ENCODE measurements at places on chromosomes 2 and 18.

DNA sequence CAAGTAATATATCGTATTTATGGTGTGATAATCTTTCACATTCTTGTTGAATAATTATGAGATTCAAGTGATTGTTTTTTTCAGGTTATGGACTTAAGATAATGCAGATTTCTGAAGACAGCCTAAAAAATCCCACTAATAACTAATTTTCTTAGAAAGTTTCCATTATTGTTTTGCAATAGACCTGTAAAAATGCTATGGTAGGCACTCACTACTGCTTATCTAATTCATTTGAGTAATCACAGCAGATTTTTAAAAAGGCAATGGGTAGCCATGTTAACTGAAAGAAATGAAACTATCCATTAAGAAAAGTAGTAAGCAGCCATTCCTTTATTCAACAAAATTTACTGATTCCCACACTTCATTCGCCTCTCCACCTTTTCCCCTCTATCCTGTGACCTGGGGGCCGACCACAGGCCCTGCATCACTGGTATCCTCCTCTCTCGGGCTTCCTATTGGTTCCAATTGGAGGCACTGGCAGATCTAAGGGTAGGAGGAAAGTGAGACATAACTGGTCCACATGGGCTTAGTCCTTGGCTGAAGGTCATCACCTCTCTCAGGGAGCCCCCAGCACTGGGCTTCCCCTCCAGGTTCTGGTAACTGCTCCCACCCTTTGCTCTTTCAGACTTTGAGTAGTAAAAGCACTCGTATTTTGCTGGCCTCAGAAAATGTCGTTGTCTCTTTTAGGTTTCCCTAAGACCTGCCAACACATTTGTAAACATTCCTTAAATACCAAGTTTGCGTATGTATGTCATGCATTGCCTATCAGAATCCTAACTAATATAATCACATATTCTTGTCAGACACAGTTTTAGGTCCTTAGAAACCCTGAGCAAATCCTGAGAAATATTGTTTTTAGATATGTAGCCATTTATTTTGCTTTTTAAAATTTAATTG lies 18.5 kb downstream of the RBMS1 start:
- DNase-seq, result no peak

DNA sequence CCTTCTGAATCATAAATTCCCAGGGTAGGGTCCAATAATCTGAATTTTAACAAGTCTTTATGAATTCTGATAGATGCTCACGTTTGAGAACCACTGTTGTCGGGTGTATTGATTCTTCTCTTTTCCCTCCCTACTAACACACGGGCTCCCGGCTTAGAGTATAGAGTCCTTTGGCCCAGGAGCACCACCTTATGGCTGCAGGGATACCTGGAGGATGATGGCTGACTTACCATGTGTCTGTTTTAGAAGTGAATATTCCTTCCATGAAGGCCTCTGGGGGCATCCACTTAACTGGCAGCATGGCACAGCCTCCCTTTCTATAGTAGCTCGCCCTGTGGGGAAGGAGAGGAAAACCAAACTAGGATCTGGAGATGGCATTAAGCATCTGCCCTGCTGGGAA lies 91.7 kb downstream of the CLIP4 start:
- no peak for DNase-seq

DNA sequence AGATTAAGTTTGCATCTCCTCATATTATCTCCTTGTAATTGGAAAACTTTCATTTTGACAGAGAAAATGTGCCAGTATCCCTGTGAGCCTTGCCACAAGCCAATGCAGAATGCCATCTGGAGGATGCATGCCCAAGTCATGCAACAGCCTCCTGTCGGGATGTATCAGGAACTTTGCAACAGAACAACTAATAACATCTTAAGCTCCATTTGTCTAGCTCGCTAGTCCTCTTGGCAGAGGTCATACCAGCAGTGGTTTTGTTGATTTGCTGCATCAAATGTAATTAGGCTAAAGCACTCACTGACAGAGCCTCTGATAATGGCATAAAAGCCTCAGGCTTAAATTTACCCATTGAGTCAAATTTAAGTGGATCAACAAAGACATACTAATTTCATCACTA lies 125.8 kb downstream of the UBE2E3 start:
- DNase-seq, result no peak

- no peak for DNase-seq
Observed at GRCh38 chr2:210795506-210795905, 239.1 kb downstream of the CPS1 start.

DNA sequence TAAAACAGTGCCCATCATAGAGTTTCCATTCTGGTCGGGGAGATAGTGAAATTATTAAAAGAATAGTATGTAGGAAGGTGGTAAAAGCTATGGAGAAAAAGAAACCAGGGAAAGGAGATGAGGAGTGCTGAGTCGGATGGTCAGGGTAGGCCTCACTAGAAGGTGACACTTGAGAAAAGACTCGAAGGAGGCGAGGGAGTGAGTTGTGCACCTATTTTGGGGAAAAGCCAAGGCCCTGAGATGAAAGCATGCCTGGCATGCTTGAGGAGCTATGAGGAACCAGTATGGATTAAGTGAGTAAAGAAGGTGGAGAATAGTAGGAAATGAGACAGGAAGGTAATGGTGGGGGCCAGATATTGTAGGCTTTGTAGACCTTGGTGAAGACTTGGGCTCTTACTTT lies 7.3 kb upstream of the TTLL4 start:
- DNase-seq, result no peak

- DNase-seq, result no peak
Observed at GRCh38 chr2:144522897-144523595, 3.1 kb upstream of the ZEB2 start.

DNA sequence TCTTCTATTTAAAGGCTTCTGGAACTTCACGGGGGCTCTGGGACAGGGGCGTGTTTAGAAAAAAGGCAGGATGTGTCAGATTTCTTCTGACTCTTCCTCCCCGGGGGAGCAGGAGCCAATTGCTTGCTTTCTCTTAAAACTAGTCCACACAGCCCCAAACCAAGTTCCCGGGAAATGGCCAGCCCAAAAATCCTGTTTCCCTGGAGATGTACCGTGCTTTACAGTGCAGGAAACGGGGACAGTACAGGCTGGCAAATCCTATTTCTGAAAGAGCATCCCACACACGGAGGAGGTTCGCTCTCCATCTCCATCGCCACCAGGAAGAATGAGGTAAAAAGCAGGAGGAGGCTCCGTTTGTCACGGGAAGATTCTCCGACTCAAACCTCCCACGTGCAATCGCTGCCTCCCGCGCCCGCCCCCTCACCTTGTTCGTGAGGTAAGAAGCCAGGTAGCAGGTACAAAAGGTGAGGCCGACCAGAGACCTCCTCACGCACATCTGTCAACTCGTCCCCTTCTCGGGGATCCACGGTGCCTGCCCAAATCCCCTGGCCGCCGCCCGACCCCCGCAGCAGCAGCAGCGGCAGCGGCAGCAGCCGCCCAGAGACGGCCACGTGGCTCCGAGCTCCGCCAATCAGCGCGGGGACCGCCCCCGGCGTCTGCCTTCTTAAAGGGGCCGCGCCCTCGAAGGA lies 15.6 kb upstream of the RIOK3 start:
- peak; percentile 77 for DNase-seq

DNA sequence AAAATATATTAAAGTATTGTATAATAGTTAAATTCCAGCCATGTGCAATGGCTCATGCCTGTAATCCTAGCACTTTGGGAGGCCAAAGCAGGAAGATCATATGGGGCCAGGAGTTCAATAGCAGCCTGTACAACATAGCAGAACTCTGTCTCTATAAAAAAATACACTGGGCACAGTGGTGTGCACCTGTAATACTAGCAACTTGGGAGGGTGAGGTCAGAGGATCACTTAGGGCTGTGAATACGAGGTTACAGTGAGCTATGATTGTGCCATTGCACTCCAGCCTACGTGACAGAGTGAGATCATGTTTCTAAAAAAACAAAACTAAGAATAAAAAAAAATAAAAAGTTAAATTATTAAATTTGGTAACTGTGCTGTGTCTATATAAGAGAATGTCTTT lies 36.1 kb downstream of the ZRANB3 start:
- DNase-seq, result no peak

DNA sequence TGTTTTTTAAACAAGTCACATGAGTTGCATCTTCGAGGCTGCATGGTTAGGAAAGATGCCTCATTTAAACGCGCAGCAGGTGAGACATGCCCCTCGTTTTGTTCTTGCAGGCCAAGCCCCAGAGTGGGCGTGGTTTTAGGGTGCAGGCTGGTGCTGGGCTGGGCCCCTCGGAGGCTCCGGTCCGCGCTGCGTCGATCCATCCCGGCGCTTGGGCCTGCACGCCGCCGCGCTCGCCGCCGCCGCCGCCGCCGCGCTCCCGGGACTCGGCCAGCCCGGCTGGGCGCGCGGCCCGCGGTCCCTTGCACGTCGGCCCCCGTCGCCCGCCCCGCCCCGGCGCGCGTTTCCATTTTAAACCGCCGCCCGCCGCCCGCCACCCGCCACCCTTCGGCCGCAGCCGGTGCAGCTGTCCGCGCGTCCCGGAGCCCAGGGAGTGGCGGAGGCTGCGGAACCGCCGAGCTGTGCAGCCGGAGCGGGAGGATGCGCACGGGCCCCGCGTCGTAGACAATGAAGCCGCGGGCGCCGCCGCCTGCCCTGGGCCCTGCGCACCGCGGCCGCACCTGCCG lies 175.5 kb downstream of the AGAP1 start:
- peak; percentile 37 for DNase-seq

- DNase-seq, result no peak
Observed at GRCh38 chr2:43006834-43007543, 214.6 kb upstream of the HAAO start.

- DNase-seq, result no peak
Observed at GRCh38 chr2:242038928-242039341, 169.4 kb downstream of the RTP5 start.

- DNase-seq, result no peak
Observed at GRCh38 chr2:19371996-19372582, 13.7 kb upstream of the OSR1 start.

DNA sequence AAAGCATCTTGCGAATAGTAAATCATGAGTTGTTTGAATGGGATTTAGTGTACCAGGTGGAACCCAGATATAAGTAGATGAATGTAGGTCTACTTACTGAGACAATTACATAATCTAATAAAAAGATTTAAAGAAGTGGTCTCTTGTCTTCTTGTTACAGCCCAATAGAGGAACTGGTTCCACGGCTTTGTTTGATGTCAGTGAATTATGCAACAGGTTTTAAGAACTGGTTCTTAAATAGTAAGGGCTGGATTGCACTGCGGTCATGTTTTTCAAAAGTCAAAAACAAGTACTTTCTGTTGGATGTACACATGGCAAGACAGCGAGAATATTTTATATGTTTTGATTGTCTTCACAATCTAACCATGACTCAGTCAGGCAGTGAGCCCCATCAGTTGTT lies 15.4 kb upstream of the SLC9A2 start:
- DNase-seq, result no peak

DNA sequence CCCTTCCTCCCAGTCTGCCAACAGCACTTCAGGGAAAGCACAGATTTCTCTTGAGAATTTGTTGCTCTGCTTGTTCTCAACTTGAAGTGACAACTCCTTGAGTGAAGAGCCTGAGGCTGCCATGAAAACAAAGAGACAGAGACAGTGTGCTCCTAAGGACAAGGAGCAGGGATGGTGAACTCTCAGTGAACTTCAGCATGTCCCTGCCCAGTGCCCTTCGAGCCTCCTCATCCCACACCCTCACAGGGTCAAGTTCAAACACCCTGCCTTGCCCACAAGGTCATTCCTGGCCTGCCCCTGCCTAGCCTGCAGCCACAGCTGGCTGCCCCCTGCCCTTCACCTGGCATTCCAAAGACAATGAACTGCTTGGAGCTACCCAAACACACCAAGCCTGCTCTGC lies 343.5 kb upstream of the KLHL29 start:
- DNase-seq, result no peak

DNA sequence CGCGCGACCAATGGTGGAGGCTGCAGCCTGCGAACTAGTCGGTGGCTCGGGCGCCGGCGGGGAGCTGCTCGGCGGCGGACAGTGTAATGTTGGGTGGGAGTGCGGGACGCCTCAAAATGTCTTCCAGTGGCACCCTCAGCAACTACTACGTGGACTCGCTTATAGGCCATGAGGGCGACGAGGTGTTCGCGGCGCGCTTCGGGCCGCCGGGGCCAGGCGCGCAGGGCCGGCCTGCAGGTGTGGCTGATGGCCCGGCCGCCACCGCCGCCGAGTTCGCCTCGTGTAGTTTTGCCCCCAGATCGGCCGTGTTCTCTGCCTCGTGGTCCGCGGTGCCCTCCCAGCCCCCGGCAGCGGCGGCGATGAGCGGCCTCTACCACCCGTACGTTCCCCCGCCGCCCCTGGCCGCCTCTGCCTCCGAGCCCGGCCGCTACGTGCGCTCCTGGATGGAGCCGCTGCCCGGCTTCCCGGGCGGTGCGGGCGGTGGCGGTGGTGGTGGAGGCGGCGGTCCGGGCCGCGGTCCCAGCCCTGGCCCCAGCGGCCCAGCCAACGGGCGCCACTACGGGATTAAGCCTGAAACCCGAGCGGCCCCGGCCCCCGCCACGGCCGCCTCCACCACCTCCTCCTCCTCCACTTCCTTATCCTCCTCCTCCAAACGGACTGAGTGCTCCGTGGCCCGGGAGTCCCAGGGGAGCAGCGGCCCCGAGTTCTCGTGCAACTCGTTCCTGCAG lies at the start of gene HOXD9:
HOXD9 (plus strand) TSS at position 37 of the 728 bp plus-strand sequence; CDS start at position 87, 50 bp downstream.
- no peak for DNase-seq

- no peak for DNase-seq
Observed at GRCh38 chr18:5964996-5965395, 69.7 kb upstream of the TMEM200C start.

DNA sequence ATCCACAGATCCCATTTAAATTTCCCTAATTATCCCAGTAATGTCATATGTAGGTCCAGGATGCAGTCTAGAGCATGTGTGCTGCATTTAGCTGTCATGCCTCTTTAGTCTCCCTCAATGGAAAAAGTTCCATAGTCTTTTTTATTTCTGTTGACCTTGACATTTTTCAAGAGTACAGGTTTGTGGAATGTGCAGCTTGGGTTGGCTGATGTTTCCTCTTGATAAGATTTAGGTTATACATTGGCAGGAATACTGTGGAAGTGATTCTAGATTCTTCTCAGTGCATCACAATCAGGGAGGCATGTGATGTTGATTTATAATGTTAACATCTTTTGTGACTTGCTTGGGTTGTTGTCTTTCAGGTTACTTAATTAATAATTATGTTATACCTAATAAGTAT lies 42.5 kb downstream of the PPM1B start:
- DNase-seq, result no peak

GRCh38 chr2:159557437-159558034 lies 58.8 kb downstream of the BAZ2B start:
- DNase-seq, result no peak

DNA sequence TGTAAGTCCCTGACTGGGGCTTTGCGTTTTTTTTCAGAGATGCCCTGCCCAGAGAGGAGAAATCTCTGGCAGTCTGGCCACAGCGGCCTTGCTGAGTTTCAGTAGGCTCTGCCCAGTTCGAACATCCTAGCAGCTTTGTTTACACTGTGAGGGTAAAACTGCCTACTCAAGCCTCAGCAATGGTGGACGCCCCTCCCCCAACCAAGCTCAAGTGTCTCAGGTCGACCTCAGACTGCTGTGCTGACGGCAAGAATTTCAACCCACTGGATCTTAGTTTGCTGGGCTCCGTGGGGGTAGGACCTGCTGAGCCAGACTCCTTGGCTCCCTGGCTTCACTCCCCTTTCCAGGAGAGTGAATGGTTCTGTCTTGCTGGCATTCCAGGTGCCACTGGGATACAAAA lies 31.7 kb downstream of the L3MBTL4 start:
- DNase-seq, result no peak

Data from stimulated activated CD8-positive, alpha-beta memory T cell treated with anti-CD3 and anti-CD28 coated beads, Interleukin-4, amount 100 ng/mL, for 24 hours (primary cell).